ENCODE measurements at places on chromosomes 11 and 22.

DNA sequence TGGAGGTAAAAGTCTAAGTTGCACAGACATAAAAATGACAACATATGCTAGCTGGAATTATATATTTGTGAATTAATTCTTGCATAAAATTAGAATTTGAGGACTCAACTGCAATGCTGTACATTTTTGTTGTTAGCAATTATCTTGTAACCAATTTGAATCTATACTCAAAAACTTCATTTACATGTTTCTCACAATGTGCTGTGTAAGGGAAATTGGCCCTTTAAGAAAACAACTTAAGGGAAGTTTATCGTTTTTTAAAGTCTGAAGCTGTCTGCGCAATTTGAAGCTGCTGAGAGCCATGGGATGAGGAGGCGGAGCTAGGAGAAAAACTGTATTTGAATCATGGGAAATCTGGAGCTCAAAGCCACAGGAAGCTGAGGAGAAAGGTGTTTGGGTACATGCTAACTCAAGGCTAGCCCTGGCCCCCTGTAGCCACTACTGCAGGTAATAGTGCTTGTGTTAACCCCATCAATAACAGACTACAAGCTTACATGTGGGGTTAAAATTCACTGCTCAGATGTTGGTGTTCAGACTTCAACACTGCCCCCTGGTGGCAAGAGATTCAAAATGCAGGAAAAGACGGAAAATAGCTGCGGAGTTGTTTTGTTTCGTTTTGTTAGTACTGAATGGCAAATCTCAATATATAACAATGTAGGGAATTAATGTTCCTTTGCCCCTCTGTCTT lies 126.1 kb downstream of the BRD1 start:
- DNase-seq = no peak

GRCh38 chr11:123219066-123219690 lies 24.1 kb upstream of the CLMP start:
- no peak for DNase-seq

DNA sequence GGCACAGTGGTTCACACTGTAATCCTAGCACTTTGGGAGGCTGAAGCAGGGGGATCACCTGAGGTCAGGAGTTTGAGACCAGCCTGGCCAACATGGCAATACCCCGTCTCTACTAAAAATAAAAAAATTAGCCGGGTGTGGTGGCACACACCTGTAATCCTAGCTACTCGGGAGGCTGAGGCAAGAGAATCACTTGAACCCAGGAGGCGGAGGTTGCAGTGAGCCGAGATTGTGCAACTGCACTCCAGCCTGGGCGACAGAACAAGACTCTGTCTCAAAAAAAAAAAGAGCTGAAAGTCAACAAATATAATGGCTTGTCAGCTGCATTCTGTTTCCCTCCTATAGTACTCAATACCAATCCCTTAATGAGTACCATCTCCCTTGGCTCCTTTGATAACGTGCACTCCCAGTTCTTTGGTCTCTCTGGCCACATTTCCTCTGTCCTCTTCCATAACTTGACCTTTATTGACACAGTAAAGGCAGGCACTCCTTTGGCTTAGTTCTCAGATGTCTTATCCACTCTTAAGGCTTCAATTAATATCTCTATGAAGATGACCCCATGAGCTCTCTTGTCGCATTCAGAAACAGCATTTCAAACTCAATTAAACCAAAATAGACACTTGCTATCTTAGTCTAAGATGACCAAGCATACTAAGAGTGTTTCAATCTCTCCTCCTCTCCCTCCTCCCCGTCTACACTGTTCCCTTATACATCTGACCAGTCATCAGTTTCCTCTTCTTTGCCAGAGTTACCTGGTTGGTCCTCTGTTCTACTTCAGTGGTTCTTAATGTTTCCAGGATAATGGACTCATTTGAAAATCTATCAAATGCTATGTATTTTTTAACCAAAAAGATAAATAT lies 4.8 kb downstream of the MAPK1 start:
- no peak for DNase-seq

DNA sequence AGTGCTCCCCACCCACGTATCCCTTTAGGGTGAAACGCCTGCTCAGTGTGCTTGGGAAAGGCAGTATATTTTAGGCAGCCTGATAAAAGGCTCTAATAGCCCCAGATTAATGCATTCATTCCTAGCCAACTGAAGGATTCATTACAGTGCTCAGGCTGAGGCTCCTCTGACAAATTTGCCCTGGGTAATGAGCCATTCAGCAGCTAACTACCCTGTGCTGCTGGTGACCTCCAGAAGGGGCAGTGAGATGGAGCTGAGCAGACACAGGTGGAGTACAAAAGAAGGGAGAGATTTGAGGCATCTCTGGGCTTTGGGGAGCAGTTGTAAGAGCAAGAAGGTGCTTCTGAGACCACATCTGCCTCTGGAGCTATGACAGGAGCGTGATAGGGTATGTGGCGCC lies 817.0 kb downstream of the NTM start:
- DNase-seq = no peak

GRCh38 chr11:69292221-69292648 lies 1.7 kb upstream of the MYEOV start:
- DNase-seq = no peak

DNA sequence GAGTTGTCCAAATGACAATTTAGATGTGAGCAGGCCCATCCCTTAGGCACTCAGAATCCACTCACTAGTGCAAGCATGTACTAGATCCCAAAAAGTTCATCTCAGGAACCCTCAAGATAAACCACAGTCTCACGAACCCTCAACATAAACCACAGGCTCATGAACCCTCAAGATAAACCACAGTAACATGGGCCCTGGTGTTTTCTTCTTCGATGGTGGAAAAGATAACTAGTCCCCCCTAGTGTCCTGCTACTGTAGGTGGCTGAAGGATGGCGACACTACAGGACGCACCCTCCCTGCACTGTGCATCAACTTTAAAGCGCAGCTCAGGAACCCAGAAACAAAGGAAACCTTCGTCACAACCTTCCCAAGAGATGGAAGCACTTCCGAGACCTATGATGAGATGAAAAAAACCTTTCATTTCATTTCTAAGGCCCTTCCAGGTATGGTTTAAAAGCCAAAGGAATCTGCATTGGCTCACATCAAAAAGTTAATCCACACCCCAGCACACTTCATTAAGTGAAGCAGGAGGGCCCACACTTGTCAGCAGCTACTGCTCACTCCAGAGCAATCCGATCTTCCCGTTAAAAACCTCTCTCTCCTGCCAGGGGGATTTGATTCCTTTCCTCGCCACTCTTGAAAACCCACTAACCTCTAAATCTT lies 2.4 kb downstream of the LARGE1 start:
- no peak for DNase-seq

GRCh38 chr11:74020539-74020938 lies 11.7 kb upstream of the UCP3 start:
- DNase-seq = no peak

GRCh38 chr11:46121724-46122477 lies 647 bp upstream of the PHF21A start:
- peak; percentile 57 for DNase-seq

GRCh38 chr11:2100361-2101170 lies 38.6 kb downstream of the IGF2 start:
- no peak for DNase-seq

- DNase-seq = peak; percentile 30
These were observed 1.6 kb downstream of the PHF21B start for GRCh38 chr22:45008186-45008681.

DNA sequence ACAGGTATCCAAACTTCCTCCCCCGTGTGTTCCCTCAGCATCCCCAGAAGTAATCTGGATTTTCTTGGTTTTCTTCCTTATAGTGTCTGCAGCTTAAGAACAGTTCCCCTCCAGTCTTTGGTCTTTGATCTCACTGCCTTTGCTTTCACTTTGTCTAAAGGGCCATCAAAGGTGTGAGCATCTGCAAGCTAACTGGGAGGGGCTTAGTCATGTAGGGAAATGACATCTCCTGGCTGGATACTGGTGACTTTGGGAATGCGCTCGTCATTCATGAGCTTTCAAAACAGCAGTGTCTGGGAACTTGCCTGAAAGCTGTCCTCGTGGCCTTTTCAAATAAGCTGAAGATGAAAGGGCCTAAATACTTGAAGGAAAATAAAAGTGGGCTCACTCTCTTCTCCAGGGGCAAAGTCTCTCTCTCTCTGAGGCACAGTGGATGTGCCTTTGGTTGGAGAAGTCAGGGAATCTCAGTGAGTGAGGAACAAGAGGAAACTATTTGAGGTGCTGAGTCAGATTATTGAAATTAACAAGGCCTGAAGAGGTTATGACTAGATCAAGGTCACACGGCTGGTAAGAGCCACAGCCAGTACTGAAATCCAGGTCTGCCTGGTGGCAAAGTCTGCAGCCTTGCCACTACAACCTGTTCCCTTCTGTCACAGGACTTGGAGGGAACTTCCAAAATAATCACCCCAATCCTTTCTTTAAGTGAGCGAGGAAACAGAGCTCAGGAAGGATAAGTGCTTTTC lies 45.6 kb upstream of the TENM4 start:
- DNase-seq = no peak

- DNase-seq = no peak
These were observed 7.6 kb downstream of the ST14 start for GRCh38 chr11:130167146-130167545.

DNA sequence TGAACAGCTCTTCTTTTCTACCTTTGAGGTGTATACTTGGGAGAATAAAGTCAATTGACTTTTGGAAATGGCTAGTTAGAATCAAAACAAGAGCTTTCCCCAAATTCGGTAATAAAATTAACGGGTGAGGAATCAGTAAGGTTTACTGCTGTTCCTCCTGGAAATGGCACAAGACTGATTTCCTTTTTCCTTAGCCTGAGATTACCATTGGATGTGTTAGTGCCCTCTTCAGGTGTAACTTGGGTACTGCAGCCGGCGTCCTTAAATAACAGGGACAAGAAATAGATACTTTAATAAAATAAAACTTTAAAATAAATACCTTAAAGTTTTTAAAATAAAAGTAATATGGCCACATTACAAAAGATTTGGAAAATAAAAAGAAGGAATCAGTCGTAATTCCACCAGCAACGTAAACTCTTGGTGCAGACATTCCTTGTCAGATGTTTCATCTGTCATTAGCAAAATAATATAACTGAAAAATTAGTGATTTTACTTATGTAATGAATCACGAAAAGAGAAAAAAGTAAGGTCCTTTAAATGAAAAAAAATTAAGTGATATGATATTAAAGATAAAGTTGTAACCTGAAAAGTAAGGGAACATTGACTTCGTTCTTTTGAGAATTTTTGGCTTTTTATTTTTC lies 29.7 kb downstream of the ZFTA start:
- peak; percentile 76 for DNase-seq

DNA sequence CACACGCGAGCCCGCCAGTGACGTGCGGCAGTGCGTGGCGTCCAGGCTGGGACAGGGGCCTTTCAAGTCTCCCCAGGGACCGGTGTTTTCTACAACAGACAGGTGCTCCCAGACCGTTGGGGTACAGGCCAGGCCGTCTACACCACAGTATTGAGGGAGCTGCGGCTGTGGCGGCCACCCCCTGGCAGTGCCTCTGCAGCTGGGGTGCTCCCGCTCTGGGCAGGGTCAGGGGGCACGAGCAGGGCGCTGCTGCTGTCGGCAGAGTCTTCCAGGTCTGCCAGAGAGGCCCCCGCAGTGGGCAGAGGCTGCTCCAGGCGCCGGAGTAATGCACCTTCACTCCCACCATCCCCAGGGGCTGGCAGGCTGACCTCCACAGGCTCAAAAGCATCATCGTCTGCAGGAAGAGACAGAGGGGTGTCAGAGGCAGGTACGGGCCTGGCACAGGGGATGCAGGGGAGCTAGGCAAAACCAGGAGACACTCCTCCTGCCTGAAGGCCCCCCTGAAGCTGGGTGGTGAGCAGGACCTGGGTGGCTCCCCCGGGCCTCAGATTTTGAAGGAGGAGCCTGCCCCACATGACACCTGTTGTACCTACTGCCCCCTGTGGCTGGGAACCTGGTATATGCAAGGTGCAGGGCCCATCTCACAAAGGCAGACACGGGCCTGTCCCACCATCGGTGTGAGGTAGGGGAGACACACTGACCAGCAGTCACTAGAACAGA lies 83.3 kb downstream of the DGCR2 start:
- peak; percentile 14 for DNase-seq

DNA sequence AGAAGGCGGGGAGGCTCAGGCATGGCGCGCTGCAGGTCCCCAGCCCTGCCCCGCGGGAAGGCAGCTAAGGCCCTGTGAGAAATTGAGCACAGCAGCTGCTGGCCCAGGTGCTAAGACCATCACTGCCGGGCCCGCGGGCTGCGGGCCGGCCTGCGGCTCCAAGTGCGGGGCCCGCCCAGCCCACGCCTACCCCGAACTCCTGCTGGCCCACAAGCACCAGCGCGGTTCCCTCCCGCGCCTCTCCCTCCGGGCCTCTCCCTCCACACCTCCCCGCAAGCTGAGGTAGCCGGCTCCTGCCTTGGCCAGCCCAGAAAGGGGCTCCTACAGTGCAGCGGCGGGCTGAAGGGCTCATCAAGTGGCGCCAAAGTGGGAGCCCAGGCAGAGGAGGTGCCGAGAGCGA lies 4.6 kb upstream of the RDX start:
- DNase-seq = no peak

DNA sequence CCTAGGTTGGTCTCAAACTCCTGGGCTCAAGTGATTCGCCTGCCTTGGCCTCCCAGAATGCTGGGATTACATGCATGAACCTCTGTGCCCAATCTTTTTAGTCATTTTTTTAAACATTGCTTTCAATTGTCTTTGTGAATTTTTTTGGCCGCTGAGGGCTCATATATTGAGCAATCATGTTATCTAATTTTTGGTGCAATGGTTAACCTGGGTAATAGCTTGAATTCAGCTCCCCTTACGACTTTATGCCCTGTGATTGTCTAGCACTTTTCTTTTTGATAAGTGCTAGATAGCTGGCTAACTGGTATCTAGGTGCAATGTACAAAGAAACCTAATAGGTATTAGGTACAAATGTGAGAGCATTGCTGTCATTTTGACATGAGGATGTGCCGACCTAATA lies 35.3 kb upstream of the CAT start:
- DNase-seq = no peak

- peak; percentile 31 for DNase-seq
These were observed 78.8 kb downstream of the CCDC81 start for GRCh38 chr11:86453290-86454030.

GRCh38 chr11:6410695-6411430 lies 8.0 kb downstream of the APBB1 start:
- DNase-seq = peak; percentile 73

- peak; percentile 82 for DNase-seq
These were observed at the start of gene SGSM1 for GRCh38 chr22:24805790-24806662. Gene SGSM1, plus strand, starts transcription at chr22:24806211. Its CDS starts 115 bp downstream, at chr22:24806326.

GRCh38 chr11:62352355-62353336 lies 15.4 kb downstream of the ASRGL1 start:
- no peak for DNase-seq

GRCh38 chr11:19740586-19740985 lies 27.9 kb downstream of the NAV2 start:
- DNase-seq = no peak

All from head of caudate nucleus (tissue), 42 donors.